Activated T-cell treated with anti-CD3 and anti-CD28 coated beads for 24 hours (primary cell): ENCODE measurements at places on chromosomes 5 and 9.

- no peak for DNase-seq
Observed at GRCh38 chr5:15026944-15027343, 155.4 kb upstream of the ANKH start.

GRCh38 chr9:78130853-78131252 is 99.2 kb upstream of the GNAQ start:
- DNase-seq, result no peak

GRCh38 chr9:117720066-117720465 is 15.9 kb downstream of the TLR4 start:
- no peak for DNase-seq

- no peak for DNase-seq
Observed at GRCh38 chr9:137161558-137162486, 8.0 kb downstream of the LRRC26 start.

DNA sequence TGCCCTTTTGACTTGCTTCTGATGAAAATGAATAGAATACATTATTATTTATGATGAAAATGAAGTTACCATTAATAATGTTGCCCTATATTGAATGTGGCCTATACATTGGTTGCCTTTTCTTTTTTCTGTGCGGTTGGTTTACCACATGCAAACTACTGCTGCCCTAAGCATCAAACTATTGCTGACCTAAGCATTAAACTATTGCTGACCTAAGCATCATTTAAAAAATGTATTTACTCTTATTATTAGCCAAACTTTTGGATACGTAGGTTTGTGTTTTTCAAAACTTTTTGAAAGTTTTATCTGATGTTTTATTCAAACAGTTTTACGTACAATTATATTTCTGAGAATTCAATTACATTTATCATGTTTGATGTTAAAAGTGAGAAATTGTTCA is 76.0 kb upstream of the CDH10 start:
- DNase-seq, result no peak

- no peak for DNase-seq
Observed at GRCh38 chr5:25489834-25490538, 845.2 kb upstream of the CDH10 start.

DNA sequence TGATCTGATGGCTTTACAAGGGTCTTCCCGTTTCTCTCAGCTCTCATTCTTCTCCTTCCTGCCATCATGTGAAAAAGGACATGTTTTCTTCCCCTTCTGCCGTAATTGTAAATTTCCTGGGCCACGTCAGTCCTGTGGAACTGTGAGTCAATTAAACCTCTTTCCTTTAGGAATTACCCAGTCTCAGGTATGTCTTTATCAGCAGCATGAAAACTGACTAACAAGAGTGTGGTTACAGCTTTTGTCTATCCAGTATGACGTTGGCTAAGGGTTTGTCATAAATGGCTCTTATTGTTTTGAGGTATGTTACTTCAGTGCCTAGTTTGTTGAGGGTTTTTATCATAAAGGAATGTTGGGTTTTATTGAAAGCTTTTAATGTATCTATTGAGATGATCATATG is 501.6 kb downstream of the CAAP1 start:
- no peak for DNase-seq

DNA sequence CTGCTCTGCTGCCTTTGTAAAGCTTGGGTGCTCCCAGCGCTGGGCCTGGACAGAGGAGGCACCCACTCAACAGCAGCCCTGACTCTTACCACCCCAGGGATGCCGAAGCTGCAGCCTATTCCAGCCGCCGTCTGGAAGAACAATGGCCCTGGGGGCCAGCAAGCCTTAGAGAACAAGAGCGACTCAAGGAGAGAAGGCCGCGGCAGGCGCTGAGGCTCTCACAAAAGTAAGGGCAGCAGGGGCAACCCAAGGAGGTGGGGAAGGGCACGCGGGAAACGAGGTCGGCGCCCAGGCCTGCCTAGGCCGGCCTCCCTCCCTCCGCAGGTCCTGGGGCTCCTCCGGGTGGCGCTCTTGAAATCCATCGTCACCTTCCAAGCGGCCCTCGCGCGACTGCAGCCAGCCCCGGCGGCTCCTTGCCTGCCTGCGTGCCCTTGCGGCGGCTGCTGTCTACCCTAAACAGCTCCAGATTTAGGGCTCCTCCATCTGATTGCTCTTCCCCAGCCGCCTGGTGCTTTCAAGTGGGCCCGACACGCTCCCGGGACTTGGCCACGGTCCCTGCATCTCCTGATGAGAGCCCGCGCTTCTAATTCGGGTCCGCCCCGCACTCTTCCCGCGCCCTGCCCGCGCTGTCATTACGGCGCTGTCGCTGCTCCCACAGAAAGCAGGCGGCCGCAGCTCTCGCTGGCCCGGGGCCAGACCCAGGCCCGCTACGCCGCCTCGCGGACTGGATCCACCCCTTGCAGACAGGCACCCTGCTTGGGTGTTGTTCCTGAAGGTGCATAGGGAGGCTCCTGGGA is 213.3 kb downstream of the SEMA6A start:
- no peak for DNase-seq

DNA sequence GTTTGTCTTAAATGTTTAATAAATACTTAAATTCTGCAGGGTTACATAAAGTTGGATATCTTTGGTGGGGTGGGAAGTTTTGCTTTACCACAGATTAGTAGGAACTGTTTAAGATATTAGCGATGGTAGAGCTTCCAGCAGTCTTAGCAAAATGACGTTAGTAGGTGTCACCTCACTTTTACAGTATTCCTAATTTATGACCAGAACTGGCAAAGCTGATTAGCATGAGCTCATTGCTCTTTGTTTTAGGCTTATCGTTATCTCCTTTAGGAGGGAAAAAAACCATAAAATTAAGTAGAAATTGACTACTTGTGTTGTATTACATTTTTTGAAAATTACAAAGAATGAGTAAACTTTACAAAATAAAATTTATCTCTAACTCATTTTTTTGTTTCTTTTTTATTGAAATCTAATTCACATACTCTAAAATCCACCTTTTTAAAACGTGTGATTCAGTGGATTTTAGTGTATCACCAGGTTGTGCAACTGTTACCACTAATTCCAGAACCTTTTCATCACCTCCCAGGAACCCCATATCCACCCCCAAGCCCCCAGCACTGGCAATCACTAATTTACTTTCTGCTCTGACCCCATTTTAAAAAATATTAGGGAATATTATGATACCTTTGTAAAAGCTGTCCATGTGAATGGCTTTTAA is 129.5 kb downstream of the TRIO start:
- no peak for DNase-seq

DNA sequence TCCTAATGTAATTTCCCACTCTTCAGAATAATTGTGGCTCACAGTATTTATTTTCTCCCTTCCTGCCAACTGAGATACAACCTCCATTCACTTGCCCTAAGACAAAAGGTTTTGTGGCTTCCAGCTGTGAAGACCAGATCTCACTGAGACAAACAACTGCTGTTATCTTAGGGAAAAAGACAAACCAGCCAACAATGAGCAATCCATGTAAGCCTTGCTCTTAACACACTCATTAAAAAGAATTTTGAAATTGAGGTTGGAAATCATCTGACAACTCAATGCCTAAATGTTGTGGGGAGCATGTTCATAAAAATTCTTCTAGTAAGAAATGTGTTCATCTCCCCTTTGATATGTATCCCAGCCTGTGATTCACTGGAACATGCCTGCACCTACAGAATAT is 132.9 kb downstream of the ADAMTSL1 start:
- no peak for DNase-seq

DNA sequence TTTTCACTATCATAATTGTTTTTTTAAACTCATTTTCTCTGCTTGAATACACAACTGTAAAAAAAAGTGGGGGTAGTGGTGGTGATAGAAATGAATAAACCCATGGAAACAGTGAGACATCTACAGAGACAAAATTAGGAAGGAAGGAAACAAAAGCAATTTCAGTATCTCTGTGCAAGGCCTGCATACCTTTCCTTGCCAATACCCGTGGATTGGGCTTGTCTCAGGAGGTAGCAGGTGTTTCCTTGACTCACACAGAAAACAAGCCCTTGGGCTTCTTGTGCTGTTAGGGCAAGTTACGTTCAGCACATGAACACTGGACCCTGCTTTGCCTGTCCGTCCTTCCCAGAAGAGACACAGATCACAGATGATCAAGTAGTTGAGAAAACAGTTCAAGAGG is 372.2 kb downstream of the ZSWIM6 start:
- DNase-seq, result no peak

- no peak for DNase-seq
Observed at GRCh38 chr9:85054017-85054416, 384.5 kb downstream of the NTRK2 start.

- DNase-seq, result no peak
Observed at GRCh38 chr9:107208121-107208520, 75.0 kb upstream of the RAD23B start.

DNA sequence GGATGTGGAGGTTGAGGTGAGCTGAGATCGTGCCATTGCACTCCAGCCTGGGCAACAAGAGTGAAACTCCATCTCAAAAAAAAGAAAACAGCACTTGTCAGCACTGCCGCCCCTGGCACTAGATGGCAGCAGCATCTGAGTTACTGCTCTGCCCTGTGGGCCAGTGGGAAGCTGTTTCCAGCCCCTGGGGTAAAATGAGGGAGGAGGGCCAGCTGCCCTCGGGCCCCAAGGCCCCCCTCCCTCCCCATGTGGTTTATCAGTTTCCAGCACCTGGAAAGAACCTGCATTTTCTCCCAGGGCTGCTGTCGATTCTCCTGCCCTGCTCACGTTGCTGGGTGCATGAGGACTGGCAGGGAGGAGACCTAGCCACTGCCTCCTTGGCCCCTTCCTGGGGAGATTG is 13.2 kb upstream of the CEL start:
- DNase-seq, result no peak

DNA sequence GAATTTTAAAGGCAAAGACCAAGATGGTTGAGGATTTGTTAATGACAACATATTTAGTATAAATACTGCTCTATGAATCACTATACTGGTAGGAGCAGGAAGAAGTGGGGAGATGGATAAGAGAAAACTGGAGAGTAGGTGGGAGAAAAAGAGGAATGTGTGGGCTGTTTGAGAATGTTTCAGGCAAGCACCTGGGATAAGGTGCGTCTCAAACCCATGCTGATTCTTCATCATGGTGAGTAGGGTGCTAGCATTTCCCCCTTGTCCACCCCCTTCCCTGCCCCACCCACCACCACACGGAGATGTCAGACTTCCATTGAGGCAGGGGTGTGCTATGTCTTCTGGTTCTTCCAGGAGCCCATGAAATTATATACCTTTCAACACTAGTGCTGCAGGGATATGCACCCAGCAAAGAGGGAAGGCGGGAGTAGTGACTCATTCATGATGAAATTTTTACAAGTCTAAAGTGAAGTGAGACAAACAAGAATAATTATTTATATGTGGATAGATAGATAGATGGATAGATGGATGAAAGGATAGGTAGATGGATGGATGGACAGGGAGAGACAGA is 54.3 kb downstream of the MTX3 start:
- DNase-seq, result no peak

- DNase-seq, result no peak
Observed at GRCh38 chr5:126595486-126596083, 566 bp upstream of the ALDH7A1 start.

DNA sequence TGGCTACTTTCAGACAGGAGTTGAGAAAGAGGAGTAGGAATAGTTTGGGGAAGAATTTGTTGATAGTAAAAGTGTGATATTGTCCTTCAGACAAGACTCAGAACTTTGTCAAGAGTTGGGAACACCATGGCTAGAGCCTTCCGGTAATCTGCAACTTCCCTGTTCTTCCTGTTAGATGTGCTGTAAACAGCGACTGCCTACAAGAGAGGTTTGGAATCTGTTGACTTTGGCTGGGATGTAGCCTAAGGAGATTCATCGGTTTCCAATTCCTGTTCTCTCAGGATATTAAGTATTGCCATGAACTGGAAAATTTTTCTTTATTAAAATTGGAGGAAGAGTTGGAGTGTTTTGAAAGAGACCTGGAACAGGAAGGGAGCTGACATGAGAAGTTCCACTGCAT is 43.9 kb downstream of the ARHGAP26 start:
- DNase-seq, result no peak

DNA sequence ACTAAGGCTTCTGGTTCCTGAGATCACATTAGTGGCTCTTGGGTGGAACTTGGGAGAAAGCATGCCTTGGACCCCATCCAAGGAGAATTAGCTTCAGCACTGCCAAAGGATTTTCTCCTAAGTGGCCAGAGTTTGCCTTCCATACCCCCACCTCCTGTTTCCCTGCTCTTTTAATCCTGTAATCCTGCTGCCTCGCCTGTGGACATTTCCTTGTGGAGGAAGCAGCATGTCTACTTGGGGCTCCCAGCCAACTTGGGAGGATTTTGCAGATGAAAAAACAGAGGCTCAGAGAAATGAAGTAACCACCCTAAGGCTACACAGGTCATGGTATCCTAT is 1.6 kb downstream of the ARSI start:
- no peak for DNase-seq

DNA sequence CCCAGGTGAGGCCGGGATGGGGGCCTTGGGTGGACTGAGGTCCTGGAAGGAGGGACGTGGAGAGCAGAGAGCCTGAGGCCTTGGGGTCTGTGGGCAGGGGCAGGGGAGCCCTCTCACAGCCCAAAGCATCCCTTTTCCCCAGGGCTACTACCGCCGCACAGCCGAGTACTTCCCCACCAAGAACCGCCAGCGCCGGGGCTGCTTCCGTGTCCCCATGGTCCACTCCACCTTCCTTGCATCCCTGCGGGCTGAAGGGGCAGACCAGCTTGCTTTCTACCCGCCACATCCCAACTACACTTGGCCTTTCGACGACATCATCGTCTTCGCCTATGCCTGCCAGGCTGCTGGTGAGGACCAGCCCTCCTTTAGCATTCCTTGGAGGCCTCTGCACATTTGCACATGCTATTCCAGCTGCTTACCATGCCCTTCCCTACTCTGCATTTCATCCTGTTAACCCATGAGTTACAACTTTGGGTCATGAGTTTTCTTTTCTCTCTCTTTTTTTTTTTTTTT is 3.7 kb downstream of the CERCAM start:
- no peak for DNase-seq

DNA sequence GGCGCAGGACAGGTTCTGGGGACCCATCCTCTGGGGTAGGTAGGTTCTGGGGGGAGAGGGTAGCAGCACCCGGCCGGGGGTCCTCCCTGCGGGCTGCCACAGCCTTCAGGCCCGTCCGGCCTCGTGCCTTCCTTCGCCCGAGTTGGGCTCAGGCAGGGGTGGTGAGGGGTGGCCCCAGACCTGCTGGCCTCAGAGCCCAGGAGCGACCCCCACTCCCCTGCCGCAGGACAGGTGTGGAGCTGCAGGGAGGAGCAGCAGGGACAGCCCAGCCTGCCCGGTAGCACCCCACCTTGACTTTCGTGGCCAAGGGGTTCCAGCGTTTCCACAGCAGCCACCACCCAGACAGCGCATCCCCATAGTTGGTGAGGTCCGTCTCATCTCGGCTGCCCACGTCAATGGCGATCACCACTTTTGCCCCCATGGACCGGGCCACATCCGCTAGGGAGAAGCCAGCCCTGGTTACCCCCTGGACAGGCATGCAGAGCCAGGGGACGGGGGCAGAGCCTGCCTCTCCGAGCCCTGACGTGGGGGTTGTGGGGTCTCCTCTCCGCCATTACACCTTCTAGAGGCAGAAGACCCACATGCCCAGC is 3.4 kb upstream of the NSMF start:
- DNase-seq, result no peak

DNA sequence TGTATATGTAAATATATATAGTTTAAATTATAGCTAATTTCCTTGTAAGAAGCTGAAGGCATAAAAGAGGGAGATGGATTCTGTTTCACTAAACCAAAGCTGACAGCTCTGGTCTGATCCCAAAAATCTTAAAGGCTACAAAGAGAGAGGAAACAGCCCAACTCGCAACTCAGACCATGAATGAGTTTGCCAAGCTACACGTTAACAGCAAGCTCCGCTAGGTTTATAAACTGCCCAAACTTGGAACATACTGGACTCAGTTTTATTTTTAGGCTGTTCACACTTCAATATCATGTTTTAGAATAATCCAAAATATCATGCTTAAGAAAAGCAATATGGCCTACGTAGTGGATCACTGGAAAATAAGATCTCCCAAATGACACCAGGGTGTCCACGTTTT is 318.3 kb upstream of the RPS23 start:
- no peak for DNase-seq
